ENCODE measurements at places on chromosomes 3 and 15.

- H3K27ac ChIP-seq: no peak overlapping the region
- H3K4me3 ChIP-seq: no peak overlapping the region
- DNase-seq: no peak
- H3K36me3 ChIP-seq: no peaks in the 10 kb centered on the region
- H3K27me3 ChIP-seq: no peaks in the 10 kb centered on the region
These were observed 78.4 kb downstream of the WDR72 start for GRCh38 chr15:53681056-53681455.

GRCh38 chr15:34642247-34642646, 58.8 kb upstream of the GOLGA8B start:
- H3K27me3 ChIP-seq: no peaks in the 10 kb centered on the region
- no peaks in the 10 kb centered on the region for H3K36me3 ChIP-seq
- no peak overlapping the region for H3K27ac ChIP-seq

- H3K27ac ChIP-seq: no peak overlapping the region
- DNase-seq: no peak
- no peaks in the 10 kb centered on the region for H3K36me3 ChIP-seq
- no peaks in the 10 kb centered on the region for H3K27me3 ChIP-seq
- H3K4me3 ChIP-seq: no peak overlapping the region
These were observed 344.7 kb upstream of the RBMS3 start for GRCh38 chr3:28936154-28936553.

- H3K4me3 ChIP-seq: no peak overlapping the region
- H3K27me3 ChIP-seq: no peaks in the 10 kb centered on the region
- no peak overlapping the region for H3K27ac ChIP-seq
- H3K36me3 ChIP-seq: no peaks in the 10 kb centered on the region
These were observed 253.7 kb upstream of the RASGRP1 start for GRCh38 chr15:38818157-38818790.

GRCh38 chr3:123008840-123009239, 18.7 kb downstream of the SEMA5B start:
- H3K36me3 ChIP-seq: no peaks in the 10 kb centered on the region
- H3K4me3 ChIP-seq: no peak overlapping the region
- no peaks in the 10 kb centered on the region for H3K4me1 ChIP-seq
- DNase-seq: no peak
- no peaks in the 10 kb centered on the region for H3K27me3 ChIP-seq

Data from vagina (tissue), 2 donors.